Hepatic stellate cell (primary cell): ENCODE measurements at places on chromosomes 4 and X.

- DNase-seq: no peak
These were observed 102.6 kb upstream of the TENT5D start for GRCh38 chrX:80317646-80318045.

DNA sequence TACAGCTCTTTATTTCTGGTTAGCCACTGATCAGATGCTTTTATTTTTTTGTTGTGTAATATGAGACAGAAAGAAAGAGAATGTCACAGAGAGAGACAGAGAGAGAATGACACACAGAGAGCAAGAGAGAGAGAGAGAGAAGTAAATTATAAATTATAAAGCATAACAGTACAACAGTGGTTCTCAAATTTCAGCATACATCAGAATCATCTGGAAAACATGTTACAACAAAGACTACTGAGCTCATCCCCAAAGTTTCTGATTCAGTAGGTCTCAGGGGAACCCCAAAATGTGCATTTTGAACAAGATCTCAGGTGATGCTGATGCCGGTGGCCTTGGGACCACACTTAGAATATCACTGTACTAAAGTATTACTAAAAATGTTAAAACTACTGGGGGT, 245.8 kb upstream of the DIAPH2 start:
- no peak for DNase-seq

DNA sequence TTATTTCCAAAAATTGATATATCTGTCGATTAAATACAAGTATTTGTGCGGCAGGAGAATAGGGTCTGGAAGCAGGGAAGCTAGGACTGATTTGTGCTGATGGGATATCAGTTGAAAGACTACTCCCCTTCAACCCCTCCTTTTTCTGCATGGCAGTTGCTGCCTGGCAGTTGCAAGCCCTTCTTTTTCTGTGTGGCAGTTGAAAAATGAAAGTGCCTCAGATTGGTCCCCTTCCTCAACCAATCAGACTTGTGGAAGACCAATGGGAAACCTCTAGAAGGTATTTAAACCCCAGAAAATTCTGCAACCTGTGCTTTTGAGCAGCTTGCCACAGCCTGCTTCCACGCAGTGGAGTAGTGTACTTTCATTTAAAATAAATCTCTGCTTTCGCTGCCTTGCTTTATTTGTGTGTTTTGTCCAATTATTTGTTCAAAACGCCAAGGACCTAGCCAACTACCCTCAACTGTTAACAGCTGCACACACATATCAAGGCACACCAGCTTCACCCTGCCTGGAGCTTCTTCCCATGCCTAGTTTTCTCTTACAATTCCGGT, 1.5 kb upstream of the TMA16 start:
- no peak for DNase-seq

DNA sequence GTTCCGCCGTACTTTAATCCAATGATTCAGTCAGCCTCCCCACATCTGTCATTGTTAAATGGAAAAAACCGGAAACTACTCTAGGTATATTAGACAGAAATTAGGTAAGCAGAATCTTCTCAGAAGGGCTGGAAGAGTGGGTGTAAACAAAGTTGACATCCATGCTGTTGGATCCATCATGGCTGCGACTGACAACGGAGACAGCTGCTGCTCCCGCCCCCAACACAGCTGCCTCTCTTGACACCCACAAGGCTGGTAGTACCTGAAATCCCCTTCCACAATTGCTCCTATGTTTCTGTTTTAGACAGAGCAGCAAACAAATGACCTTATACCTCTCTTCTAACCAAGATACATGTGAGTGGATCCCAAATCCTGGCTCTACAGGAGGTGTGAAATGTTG, 66.6 kb downstream of the RXFP1 start:
- no peak for DNase-seq

GRCh38 chr4:14977830-14978229, 24.5 kb upstream of the CPEB2 start:
- DNase-seq: no peak

- no peak for DNase-seq
These were observed 37.0 kb upstream of the UGT8 start for GRCh38 chr4:114561590-114561989.

GRCh38 chr4:171288816-171289432, 524.3 kb upstream of the GALNTL6 start:
- no peak for DNase-seq

GRCh38 chr4:76188557-76188956, 25.1 kb downstream of the SCARB2 start:
- no peak for DNase-seq

GRCh38 chrX:17020851-17021821, 74.7 kb downstream of the REPS2 start:
- no peak for DNase-seq

GRCh38 chr4:113593400-113594230, 167.9 kb downstream of the CAMK2D start:
- no peak for DNase-seq

- DNase-seq: no peak
These were observed 77.0 kb downstream of the FBXW7 start for GRCh38 chr4:152458801-152459302.

DNA sequence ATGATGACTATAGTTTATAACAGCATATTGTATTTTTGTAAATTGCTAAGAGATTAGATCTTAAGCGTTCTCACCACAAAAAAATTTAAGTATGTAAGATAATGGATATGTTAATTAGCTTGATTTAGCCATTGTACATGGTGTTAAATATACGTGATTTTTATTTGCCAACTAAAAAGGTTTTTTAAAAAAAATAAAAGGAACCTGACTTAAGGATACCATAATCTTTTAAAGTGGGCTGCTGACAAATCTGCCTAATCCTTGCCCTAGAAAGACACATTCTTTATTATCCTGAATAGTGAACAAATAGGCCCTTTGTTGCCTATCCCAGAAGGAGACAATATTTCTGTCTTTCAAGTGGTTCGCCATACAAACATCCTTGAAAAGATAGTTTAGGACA, 94.6 kb upstream of the FAM47C start:
- no peak for DNase-seq

GRCh38 chrX:41108007-41108406, 22.8 kb downstream of the USP9X start:
- peak; percentile 10 for DNase-seq

GRCh38 chrX:46574774-46575381, 1.3 kb downstream of the CHST7 start:
- no peak for DNase-seq

DNA sequence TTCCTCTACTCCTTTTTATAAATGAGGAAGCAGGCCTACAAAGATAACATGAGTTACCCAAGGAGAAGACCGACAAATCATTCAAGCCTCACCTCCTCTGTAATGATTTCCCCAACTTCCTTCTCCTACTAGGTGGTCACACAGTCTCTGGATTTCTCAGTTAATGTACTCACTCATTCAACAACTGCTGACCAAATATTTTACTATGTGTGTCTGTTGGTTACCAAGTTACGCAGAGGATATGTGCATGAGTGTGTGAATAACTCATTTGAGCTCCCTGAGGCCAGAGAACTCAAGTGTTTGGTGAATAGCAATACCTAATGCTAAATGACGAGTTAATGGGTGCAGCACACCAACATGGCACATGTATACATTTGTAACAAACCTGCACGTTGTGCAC, 10.4 kb downstream of the CASK start:
- no peak for DNase-seq

DNA sequence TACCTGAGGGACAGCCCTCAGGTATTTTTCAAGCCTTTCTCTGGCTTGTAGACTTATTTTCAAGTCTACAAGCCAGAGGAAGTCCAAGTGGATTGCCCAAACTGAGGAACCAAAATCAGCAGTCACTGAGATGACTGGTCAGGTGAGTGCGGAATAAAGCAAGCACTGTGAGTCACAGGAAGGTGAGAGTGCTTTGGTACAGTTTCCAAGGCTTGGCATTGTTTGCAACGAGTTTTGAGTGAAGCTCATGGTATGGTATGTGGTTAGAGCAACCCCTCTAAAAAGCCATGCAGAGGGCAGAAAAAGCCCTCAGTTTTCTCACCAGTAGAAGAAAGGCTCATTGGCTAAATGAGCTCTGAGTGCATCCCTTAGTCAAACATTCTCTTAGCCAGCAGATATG, 112.8 kb upstream of the EOLA2 start:
- no peak for DNase-seq

DNA sequence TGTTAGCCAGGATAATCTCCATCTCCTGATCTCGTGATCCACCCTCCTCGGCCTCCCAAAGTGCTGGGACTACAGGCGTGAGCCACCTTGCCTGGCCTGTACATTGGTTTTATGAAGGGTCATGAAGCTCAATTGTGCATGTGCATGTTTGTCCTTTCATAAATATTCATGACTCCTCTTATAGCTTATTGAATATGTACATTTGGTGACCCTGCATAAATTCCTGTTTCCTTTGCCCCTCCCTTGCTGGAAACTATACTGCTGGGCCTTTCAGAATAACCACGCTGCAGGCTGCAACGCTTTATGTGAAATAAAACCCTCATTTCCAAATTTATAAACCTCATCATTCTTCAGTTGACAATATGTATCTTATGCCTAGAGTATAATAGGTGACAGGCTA, 978.0 kb upstream of the LCORL start:
- no peak for DNase-seq

GRCh38 chrX:95383778-95384177, 1300.9 kb upstream of the DIAPH2 start:
- DNase-seq: no peak

GRCh38 chr4:71814433-71814832, 30.6 kb upstream of the GC start:
- no peak for DNase-seq

DNA sequence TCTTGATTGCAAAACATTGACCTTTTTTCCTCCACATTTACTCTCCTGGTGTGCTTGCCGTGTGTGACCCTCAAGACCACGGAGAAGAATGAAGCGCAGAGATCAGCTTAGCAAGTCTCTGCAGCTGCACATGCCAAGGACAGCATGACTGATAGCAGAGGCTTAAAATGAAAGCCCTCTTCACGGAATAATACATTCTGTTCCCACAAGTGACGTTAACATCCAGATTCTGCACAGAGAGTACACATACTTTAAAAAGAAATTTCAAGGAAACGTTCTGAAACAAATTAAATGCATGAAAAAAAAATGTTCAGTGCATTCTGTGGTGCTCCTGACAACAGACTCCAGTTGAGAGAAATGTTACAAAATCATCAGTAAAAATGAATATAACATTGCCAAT, 60.9 kb downstream of the SLC7A11 start:
- no peak for DNase-seq

- DNase-seq: no peak
These were observed 102.3 kb downstream of the SCD5 start for GRCh38 chr4:82696117-82696860.

GRCh38 chr4:112564706-112565270, 48.8 kb upstream of the NEUROG2 start:
- DNase-seq: no peak

GRCh38 chr4:22389240-22389870, 126.5 kb downstream of the ADGRA3 start:
- peak; percentile 24 for DNase-seq

DNA sequence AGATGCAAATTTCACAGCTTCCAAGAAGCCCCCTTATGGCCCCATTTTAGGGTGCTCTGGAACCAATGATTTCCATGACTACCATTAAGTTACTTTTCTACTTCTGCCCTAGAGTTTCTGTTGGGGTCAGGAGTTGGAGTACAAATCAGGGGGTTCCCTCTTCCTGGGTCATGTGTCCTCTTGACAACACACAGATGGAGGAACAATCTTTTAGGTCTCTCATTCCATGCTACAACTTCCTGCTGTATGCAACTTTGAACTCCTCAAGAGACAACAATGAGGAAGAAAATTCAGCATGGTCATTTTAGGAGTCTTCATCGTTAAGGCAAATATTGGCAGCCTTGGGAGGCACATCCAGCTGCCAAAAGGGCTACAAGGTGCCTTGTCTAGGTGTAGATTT, 79.7 kb downstream of the SEL1L3 start:
- DNase-seq: no peak

GRCh38 chr4:168362025-168362401, 43.5 kb upstream of the DDX60 start:
- no peak for DNase-seq

DNA sequence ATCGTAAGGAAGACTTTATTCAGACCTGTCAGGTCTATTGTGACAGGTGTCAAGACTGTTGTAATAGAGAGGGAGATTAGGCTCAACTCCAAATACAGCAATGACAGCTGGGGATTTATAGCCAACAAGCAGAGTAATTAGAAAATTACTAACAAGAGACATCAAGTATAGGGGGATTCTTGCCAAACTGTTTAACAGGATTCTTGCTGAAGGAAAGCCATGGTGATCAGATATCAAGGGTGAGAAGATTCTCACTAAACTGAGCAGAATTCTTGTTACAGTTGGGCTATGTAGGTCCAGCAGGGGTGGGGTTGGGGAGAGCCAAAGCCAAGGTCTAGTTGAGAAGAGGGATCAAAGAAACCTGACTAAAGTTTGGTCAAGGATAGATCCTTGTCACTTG, 461.0 kb upstream of the GALNT7 start:
- no peak for DNase-seq

DNA sequence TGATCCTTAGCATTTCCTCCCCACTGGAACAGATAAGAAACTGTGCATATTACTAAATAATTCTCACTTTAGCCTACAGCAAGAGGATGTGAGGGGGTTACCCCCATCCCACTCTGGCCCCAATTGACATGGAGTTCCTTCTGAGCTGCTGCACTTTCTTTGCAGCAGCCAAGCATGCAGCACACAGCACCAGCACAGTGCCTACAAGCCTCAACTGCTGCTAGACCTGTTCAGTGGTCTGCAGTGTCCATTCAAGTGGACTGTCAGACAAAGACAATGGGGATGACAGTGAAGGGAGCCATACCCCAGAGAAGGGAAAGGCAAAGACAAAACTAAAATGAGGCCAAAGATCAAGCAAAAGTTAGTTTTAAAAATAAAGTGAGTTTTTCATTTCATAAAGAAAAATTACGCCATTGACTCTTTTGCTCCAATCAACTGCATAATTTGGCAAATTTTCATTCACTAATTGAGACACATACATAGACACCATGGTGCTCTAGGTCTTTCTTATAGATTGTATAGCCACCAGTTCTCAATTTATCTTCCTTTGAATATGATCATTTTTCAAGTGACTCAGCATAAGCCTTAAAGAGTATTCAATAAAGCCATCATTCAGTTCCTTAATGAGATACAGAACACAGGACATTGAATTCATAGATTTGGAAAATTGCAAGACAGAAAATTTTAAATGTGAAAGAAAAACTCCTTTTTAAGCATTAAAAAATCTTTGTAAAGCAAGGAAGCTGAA, 410.6 kb downstream of the HNRNPD start:
- DNase-seq: no peak

DNA sequence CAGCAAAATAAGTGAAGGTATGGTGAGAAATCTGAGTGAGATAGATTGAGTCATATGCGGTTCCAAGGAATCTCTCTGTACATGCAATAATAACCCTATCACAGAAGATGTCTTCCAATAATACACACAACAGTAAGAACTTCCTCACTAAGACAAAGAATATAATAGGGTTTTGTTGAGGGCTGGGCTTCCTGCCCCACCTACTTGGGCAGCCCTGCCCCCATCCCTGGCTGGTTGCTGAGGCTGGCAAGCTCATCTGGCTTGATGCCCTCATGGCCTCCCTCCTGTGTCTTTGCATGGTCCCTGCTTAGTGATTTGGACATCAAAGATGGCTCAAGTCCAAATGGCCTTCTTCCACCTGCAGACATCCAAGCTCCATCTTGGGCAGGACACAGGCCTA, 2.7 kb downstream of the GEMIN8 start:
- no peak for DNase-seq

- peak; percentile 0 for DNase-seq
These were observed 111.8 kb downstream of the EFNB1 start for GRCh38 chrX:68940601-68941000.

- DNase-seq: no peak
These were observed 33.1 kb downstream of the LEF1 start for GRCh38 chr4:108135549-108136209.
